ENCODE measurements at places on chromosomes 3 and 15.

GRCh38 chr3:192281207-192281880 lies 446.0 kb downstream of the FGF12 start:
- no peak for DNase-seq

DNA sequence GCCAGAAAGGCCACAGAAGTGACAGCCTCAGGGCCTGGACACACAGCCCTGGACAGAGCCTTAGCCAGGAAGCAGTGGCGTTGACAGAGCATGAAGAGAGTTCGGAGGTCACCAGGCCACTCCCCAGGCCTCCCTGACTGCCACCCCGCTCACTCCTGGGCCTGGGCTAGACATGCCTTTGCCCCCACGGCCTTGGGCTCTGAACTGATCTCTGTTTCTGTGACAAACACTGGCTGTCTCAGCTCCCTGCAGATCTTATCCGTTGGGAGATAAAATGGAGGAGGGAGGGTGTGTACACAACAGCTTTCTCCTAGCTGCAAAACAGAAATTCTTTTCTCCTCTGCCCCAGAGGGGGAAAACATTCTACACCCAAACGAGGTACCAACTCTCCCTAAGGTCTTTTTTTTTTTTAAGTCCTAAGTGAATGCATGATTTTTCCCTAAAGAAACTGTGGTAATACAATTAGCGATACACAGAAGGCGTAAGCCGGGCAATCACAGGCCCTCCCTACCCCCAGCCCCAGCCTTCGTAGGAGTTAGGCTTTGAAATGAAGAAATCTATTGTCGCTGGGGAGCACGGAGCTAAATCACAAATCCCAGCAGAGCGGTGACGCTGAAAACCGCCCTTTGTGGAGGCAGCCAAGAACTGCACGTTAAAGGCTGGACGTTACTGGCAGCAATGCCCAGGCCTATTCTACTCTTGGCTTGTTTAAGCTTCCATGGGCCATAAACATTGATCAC lies 45.0 kb downstream of the SRGAP3 start:
- DNase-seq, result no peak

DNA sequence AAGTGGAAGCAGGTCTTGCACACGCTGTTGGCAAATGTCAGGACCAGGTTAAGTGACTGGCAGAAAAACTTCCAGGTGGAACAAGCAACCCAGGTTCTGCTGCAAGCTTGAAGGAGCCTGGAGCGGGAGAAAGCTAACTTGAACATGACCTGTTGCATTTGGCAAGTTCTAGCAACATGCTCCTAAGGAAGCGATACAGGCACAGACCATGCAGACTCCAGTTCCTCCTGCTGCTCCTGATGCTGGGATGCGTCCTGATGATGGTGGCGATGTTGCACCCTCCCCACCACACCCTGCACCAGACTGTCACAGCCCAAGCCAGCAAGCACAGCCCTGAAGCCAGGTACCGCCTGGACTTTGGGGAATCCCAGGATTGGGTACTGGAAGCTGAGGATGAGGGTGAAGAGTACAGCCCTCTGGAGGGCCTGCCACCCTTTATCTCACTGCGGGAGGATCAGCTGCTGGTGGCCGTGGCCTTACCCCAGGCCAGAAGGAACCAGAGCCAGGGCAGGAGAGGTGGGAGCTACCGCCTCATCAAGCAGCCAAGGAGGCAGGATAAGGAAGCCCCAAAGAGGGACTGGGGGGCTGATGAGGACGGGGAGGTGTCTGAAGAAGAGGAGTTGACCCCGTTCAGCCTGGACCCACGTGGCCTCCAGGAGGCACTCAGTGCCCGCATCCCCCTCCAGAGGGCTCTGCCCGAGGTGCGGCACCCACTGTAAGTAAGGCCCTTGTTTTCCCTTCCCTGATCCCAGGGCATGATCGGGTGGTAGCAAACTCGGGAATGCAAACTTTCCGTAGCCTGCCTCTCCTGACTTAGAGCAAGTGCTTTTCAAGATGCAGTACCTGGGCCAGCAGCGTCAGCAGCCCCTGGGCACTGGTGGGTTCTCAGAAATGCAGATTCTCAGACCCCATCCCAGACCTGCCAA lies 759 bp downstream of the GALNT15 start:
- no peak for DNase-seq

GRCh38 chr3:196968233-196969133 lies at the start of gene PIGZ:
TSS of gene PIGZ (minus strand) at chr3:196968833. CDS start at chr3:196952031, 16,802 bp downstream.
- peak; percentile 58 for DNase-seq

DNA sequence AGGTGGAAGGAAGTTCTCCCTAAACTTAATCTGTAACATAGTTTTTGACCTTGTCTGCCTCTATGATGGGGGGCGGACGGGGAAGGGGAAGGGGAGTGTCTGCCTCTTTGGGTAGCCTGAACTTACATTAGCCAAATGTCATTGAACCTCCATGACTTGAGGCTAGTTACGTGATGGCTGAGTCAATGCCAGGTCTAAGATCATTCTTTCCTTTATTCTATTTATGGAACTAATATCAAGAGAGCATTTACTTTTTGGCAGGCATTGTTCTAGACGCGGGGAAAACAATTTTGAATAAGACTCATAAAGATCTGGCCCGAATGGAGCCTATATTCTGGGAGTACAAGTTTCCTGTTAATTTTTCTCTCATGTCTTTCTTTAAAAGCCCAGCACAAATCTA lies 340.7 kb upstream of the C2CD4B start:
- no peak for DNase-seq

GRCh38 chr3:58537412-58538301 lies 667 bp upstream of the ACOX2 start:
- no peak for DNase-seq

- DNase-seq, result no peak
Observed at GRCh38 chr15:91919014-91919534, 65.6 kb downstream of the SLCO3A1 start.

DNA sequence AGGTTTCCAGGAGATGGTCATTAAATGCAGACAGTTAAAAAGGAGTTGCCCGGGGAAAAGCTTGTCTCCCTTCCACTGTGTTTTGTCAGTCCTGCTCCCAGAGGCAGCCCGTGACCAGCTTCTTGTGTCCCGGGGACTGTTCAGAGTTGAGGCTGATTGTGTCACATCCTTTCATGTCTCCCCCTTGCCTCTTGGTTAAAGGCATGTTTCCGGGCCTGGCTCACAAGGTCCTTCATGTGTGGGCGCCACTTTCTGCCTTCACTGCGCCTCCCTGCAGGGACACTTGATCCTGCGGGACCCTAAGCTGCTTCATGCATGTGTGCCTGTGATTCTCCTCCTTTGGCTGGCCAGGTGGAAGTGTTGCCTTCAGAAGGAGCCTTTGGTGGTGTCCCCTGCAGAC lies 9.2 kb downstream of the CHCHD6 start:
- no peak for DNase-seq

- no peak for DNase-seq
Observed at GRCh38 chr3:101216710-101217465, 103.5 kb downstream of the IMPG2 start.

All from Daoy (cell line).